ENCODE measurements at places on chromosomes 11 and 22.

DNA sequence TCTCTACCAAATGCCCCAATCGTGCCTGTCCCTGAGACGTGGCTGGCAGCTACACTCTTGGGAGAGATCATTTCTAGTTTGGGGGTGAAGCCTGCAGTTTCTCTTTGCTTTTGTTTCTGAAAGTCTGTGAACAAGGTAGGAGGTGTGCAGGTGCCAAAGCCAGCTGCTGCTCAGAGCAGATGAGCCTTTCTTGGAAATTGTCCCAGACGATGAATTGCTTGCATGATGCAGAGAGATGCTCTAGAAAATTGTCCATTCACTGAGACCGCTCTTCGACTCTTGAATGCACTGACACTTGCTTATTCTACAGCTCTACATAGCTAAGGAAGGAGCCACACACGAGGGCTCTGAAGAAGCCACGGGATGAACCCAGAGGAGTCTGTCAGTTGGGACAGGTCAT is 225.6 kb upstream of the E2F8 start:
- no peak for DNase-seq

DNA sequence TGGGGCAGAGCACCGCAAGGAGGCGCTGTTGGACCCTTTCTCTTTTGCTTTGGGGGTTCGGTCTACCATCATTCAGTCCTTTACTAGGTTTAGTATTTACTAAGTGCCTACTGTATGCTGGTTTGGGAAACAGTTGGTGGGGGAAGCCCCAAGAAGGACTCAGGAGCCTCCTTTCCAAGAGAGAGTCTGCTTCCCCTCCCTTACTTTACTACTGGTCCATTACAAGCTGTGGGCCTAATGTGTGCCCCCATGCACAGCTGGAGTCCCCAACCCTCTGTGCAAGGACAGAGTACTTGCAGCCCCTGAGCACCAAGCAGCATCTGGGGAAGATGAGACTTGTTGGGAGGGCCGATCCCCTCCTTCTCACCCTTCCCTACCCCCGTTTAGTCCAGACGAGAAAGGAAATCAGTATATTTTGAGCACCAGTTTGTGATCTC is 876 bp upstream of the UBE2L6 start:
- peak; percentile 83 for DNase-seq

DNA sequence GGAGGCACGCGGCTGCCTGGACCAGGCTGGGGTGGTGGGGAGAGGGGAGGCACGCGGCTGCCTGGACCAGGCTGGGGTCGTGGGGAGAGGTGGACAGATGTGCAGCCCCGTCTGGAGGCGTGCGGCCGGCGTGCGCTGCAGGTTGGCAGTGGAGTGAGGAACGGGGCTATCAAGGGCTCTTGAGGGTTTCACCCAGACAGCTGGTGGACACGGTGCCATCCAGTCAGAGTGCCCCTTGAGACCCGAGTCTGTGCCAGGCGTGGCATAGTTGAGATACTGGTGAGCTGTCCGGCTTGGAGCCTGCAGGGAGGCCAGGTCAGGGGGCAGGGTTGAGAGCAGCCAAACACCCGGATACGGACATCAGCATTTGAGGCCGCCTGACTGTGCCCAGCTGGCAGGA is 1.5 kb upstream of the GRAMD4 start:
- no peak for DNase-seq

- DNase-seq, result no peak
Observed at GRCh38 chr11:15113381-15113780, 1.3 kb upstream of the INSC start.

DNA sequence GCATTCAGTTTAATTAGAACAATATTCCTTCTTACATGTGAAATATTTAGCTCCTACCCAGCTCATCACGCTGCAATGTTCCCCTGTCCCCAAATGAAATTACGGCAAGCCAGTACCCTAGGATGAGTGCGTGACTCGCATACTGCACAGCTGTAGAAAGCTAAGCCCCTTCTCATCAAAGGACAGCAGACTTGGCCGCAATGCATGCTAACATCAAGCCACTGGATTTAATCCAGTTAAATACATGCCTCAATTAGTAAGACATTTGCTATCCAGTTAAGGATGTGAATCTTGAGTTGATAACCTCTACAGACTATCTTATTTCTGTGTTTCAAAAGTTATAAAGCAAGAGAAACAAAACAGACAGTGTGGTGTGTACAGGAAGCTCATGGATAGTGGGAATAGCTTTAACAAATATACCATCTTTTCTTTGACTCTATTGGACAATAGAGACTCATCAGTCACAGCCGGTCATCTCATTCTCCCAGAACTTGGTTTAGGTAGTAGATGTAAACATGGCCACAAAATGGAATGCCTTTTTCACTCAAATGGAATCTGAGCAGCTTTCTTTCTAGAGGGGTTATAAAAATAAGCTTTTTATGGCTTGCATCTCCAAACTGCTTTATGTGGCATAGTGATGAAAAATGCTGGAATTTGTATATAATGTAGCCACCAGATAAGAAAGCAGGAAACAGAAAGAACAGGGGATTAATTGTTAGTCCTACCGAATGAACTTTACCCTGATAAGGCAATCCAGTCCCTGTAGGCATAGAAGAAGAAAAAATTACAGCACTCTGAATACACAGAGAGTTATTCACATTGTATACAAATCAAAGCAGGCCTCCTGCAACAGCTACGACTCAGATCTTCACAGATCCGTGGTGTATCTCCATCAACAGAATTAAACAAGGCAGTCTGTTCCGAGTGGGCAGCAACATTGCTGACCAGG is 224.1 kb downstream of the CADM1 start:
- no peak for DNase-seq

DNA sequence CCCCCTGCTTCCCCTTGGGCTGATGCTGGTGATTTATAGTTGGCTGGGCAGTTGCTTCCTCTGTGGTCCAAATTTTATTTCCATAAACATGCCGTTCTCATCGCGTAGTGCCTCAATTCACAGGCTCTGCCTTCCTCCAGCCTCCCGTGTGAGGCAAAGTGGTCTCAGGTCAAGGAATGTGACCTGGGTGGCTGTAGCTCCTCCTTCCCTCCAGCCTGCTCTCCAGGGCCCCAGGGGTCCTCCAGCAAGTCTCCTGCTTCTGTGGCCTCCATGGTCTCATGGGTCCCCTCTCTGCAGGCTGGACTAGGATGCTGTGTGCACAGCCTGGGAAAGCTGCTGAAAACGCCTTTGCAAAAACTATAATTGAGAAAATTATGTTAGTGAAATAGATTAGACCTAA is 694.1 kb downstream of the BRD1 start:
- DNase-seq, result no peak

DNA sequence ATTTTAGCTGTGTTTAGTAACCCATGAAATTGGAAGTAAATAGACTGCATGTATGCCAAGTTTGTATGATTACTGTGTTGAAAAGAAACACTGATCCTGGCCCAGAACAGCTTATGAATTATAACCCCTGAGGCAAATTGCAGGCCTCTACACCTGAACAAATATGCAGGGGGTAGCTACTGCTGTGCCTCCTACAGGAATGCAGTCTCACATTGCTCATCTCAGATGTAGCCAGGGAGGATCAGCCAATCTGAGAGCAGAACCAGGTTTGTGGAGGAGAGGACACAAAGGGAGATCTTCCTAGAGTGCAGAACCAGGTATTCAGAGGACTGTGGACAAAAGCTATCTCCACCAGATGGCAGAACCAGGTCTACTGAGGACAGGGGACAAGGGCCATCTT is 442.2 kb upstream of the DDI1 start:
- DNase-seq, result no peak

DNA sequence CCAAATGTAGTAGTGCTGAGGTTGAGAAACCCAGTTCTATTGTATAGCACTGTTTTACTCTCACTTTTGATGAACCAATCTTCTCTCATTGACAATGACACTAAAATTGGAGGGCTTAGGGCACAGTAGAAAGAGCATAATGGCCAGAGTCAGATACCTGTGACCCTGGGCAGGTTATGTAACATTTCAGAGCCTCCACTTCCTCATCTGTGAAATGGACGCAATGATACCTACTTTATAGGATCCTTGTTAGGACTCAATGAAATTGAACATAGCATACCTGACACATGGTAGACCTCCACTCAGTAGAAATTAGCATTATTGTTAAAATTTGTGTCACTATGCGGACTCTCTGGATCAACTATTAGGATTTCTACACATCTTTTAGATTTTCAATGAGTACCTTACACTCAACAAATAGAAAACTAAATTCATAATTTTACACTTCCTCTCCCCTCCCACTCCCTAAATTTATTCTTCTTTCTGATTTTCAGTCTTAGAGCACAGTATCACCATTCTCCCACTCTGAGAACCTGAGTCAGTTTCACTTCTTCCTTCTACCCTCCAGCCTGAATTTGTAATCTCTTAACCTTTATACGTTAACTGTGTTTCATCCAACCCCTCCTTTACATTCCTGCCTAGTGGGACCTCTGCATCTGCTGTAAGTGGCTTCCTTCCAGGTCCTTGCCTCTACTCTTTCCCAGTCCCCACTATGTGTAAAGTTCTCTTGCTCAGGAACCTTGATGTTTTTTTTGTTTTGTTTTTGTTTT is 78.3 kb downstream of the MICAL2 start:
- DNase-seq, result no peak

GRCh38 chr11:134522782-134523570 is 110.9 kb upstream of the B3GAT1 start:
- no peak for DNase-seq

DNA sequence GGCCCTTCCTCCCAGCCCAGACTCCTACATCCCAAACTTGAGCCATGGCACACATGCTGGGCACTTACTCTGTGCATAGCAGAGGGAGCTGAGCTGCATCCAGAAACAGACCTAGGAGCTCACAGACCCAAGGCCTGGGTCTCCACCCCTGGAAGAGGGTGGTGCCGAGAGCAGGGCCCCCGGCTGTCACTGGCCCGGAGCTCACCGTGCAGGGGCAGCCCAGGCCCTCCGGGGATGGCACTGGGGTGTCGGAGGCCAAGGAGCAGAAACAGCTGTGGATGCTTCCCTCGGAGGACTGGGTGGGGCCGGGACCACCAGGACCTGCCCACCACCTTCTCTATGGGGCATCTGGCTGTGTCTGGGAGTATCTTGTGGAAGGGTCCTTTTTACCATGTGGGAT is 4.3 kb upstream of the APOBEC3A start:
- no peak for DNase-seq

- DNase-seq, result no peak
Observed at GRCh38 chr22:43237280-43237679, 50.3 kb upstream of the TTLL12 start.

DNA sequence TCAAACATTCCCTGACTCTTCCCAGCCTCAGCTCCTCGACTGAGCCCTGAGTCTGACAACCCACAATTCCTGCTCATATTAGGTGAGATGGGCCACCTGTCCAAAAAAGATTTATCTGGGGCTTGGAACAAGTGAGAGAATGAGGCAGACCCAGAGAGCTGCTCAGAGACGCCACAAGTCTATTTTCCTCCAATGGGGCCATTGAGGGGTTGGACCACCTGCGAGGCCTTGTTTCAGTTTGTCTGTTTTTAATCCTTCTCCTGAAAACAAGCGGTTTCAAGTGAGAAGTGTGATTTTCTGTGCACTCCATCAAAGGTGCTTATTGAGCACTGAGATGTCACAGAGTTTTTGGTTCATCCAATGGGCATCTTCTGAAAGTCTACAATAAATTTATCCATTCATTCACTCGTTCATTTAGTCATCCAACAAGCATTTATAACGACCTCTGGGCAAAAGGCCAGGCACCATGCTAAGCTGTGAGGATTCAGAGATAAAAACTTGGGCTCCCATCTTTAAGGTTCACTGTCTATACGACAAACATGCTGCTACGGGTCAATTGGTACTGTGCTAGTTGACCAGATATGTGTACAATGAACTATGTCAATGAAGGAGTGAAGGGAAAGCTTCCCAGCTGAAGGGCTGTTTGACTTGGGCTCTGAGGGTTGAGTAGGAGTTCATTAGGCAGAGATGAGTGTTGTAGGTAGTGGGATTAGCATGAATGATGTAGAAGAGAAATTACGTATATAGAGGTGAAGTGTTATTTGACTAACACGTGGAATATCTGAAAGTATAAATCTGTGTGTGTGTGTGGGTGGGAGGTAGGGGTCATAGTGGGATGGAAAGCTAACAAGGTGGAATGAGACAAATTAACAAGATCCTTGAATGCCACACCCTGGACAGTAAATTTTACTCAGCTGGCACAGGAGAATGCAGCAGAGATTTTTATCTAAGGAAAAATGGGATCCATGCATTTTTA is 168.9 kb downstream of the MIAT start:
- no peak for DNase-seq

GRCh38 chr11:24870048-24870447 is 373.2 kb downstream of the LUZP2 start:
- no peak for DNase-seq

DNA sequence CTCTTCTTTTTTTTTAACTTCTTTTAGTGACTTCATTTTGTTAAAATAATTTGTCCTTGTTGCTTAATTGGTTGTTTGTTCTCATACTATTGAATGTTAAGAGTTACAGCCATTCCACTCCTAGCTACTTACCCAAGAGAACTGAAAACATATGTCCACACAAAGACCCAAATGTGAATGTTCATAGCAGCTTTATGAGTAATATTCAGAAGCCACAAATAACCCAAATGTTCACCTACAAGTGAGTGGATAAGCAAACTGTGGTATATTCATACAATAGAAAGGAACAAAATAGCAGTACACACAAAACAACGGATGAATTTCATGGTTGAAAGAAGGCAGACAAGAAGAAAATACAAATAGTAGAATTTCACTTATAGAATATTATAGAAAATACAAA is 1.4 kb upstream of the OR4D11 start:
- DNase-seq, result no peak

DNA sequence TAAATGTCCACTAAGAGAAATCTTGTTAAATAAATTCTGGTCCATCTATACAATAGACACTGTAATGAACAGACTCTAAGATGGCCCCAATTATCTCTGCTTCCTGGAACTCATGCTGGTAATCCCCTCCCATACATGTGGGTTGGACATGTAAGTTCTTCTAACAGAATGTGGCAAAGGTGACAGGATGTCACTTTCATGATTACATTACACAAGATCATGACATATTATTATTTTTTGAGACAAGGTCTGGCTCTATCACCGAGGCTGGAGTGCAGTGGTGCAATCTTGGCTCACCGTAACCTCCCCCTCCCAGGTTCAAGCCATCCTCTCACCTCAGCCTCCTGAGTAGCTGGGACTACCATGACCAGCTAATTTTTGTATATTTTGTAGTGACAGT is 14.6 kb upstream of the NDUFC2 start:
- DNase-seq, result no peak
